Heart left ventricle (tissue), 16 donors: ENCODE measurements at places on chromosomes 5 and 9. TPM values are rescaled to one million over a fixed set of nuclear protein-coding genes. Genes with fewer than 3 reads are reported as not detected.
A peak's percentile ranks its signal among the peaks of the same experiment; 100 is the strongest.

DNA sequence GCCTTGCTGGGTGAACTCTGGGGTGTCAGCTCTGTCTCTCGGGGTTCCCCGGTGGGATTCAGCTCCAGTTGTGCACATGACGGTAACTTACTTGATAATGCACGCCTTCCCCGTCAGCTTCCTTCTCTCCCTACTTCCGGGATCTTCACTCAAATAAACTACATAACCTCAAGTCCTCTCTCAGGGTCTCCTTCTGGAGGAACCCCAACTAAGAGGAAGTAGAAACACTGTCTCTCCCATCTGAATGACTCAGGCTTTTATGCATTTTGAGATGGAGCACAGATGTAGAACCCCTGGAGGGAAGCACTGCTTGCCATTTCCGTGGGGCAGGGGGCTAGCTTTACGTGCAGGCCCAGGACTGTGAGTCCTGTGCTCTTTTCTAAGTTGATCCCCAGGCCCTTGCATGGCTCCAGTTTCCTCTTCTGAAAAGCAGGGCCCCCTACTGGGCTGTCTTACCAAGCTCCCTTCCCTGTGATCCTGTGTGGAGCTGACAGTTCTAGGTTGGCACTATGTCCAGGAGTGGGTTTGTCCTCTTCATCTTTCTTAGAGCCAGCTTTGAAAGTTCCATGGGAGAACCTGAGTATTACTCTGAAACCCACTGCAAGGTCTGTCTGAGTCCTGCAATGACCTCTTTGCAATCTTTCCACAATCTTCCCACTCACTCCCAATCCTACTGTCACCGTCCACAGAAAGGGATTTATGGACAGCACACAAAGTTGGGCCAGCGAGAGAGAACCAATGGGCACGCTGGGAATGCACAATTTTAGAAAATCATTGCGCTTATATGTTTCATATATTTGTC lies 17.7 kb downstream of the S1PR3 start:
- H3K27me3 ChIP-seq, result no peaks in the 10 kb centered on the region
- no peak overlapping the region for H3K4me3 ChIP-seq
- H3K4me1 ChIP-seq, result no peaks in the 10 kb centered on the region
- no peak overlapping the region for H3K27ac ChIP-seq
- no peaks in the 10 kb centered on the region for H3K36me3 ChIP-seq

GRCh38 chr9:125985998-125986655 lies 239.0 kb downstream of the PBX3 start:
- no peak overlapping the region for H3K4me3 ChIP-seq
- H3K4me1 ChIP-seq, result no peaks in the 10 kb centered on the region
- DNase-seq, result no peak
- H3K36me3 ChIP-seq, result no peaks in the 10 kb centered on the region

- H3K36me3 ChIP-seq, result no peaks in the 10 kb centered on the region
- no peaks in the 10 kb centered on the region for H3K27me3 ChIP-seq
- H3K4me3 ChIP-seq, result no peak overlapping the region
- H3K4me1 ChIP-seq, result no peaks in the 10 kb centered on the region
- H3K27ac ChIP-seq, result no peak overlapping the region
Observed at GRCh38 chr5:82295144-82295543, 17.0 kb upstream of the RPS23 start.

The TAF1L gene
- total RNA-seq, result not detected

DNA sequence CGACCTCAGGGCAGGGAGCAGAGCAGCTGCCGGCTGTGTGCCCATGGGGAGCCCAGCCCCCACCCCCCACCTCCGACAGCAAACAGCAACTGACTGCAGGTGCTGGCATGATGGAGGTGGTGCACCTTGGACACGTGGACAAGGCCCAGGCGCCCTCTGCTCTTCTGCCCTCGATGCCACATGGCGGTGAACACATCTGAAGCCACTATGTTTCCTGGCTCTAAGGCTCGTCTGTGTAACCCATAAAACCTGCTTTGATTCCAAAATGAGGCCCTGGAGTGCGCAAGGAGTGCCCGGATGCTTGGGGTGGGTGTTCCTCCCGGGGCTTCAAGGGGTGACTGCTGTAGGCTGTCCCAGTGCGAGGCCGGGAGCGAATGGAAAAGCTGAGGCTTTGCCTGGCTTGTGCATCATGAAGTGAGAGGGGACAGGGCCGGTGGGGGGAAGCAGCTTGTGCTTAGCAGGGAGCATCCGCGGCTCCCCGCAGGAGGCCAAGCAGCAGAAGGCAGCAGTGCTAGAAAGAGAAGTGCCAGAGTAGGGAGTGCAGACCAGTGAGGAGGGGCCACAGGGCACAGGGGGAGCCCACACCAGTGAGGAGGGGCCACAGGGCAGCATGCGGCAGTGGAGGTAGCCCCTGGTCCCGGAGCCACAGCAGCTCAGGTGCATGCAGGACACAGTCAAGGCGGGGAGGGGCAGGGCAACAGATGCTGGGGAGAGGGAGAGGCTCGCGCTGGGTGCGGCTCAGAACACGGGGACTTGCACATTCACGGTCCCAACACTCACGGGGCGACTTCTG lies 30.0 kb downstream of the NKD2 start:
- H3K4me1 ChIP-seq, result no peaks in the 10 kb centered on the region
- no peak overlapping the region for H3K27ac ChIP-seq
- H3K27me3 ChIP-seq, result no peaks in the 10 kb centered on the region
- DNase-seq, result peak; percentile 17
- H3K36me3 ChIP-seq, result no peaks in the 10 kb centered on the region
- H3K4me3 ChIP-seq, result no peak overlapping the region

The F2RL2 gene
- 0.27 TPM for total RNA-seq

DNA sequence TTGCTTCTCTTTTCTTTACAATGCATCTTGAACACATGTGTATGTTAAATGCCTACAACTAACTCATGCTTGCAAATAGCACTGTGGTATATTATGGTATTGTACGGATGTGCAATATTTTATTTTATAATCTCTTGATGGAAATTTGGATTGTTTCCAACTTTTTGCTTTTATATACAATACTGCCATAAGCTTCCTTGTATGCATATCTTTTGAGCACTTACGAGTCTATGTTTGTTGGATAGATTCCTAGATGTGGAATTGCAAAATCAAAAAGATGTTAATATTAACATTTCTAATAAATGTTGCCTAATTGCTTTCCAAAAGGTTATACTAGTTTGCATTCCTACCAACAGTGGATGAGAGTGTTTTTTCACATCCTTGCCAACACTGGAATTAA lies 3.4 kb upstream of the GALNT12 start:
- H3K4me1 ChIP-seq, result peaks cover 9% of the 10 kb centered on the region
- no peak for DNase-seq
- no peak overlapping the region for H3K27ac ChIP-seq
- no peaks in the 10 kb centered on the region for H3K36me3 ChIP-seq
- no peaks in the 10 kb centered on the region for H3K27me3 ChIP-seq
- H3K4me3 ChIP-seq, result no peak overlapping the region

The FAM153A gene
- total RNA-seq, result not detected

GRCh38 chr5:166370928-166371690 lies 1920.3 kb upstream of the WWC1 start:
- DNase-seq, result no peak
- no peaks in the 10 kb centered on the region for H3K36me3 ChIP-seq
- no peaks in the 10 kb centered on the region for H3K4me1 ChIP-seq
- peak overlapping the region; percentile 39 for H3K4me3 ChIP-seq
- H3K27ac ChIP-seq, result no peak overlapping the region

The CMYA5 gene
- 983 TPM for total RNA-seq

The CDH9 gene
- not detected for total RNA-seq

- peaks cover 3% of the 10 kb centered on the region for H3K4me1 ChIP-seq
- peaks cover 16% of the 10 kb centered on the region for H3K27me3 ChIP-seq
- no peaks in the 10 kb centered on the region for H3K36me3 ChIP-seq
- no peak overlapping the region for H3K4me3 ChIP-seq
- no peak for DNase-seq
- H3K27ac ChIP-seq, result no peak overlapping the region
Observed at GRCh38 chr9:124482431-124483031, 24.7 kb downstream of the NR5A1 start.

DNA sequence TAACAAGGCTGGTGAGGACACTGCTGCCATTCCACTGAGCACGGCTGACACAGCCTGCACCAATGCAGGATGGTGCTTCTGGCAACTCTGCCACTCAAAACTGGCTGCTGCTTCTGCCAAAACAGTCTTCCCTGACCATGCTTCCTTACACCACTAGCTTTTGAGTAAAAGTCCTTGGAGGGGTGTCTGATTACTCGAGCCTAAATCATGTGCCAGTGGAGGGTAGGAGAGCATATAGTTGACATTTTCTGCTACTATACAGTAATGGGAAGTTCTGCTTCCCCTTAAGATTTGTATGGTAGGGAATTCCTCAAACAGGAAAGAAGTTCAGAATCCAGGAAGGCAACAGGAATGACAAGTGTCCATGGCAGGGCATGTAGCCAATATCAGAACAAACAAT lies 12.2 kb upstream of the PJA2 start:
- no peak overlapping the region for H3K4me3 ChIP-seq
- DNase-seq, result no peak
- no peaks in the 10 kb centered on the region for H3K4me1 ChIP-seq
- H3K27ac ChIP-seq, result no peak overlapping the region
- no peaks in the 10 kb centered on the region for H3K27me3 ChIP-seq

The HDAC3 gene
- total RNA-seq, result 32.1 TPM

DNA sequence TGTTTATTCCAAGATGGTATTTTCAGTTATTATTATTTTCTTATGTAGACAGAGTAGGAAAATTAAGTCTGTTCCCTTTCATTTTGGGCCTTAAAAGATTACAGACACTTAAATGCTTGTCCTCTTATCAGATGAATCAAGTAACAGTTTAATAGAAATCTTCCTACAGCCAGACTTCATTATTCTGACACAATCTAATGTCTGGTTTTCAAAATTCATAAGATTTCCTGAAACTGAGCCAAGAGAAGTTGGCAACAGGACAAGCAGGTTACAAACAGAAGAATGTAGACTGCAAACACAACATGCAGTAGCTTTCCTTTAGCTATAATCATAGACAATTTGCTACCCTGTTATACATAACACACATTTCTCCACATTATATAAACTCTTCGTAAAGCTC lies 130.5 kb downstream of the FBXL17 start:
- H3K4me1 ChIP-seq, result peaks cover 30% of the 10 kb centered on the region
- no peaks in the 10 kb centered on the region for H3K36me3 ChIP-seq
- H3K4me3 ChIP-seq, result no peak overlapping the region
- no peak overlapping the region for H3K27ac ChIP-seq
- no peaks in the 10 kb centered on the region for H3K27me3 ChIP-seq

GRCh38 chr9:137255448-137256114 lies 454 bp downstream of the NELFB start:
- DNase-seq, result peak; percentile 52
- H3K4me1 ChIP-seq, result peaks cover 25% of the 10 kb centered on the region
- H3K36me3 ChIP-seq, result peaks cover 26% of the 10 kb centered on the region
- H3K27ac ChIP-seq, result peak overlapping the region; percentile 76
- H3K4me3 ChIP-seq, result peak overlapping the region; percentile 97
- no peaks in the 10 kb centered on the region for H3K27me3 ChIP-seq

The SHROOM1 gene
- total RNA-seq, result 4.3 TPM

GRCh38 chr5:80057921-80058320 lies 22.8 kb downstream of the THBS4 start:
- H3K36me3 ChIP-seq, result peaks cover 23% of the 10 kb centered on the region
- no peak overlapping the region for H3K27ac ChIP-seq
- no peak overlapping the region for H3K4me3 ChIP-seq
- H3K4me1 ChIP-seq, result peaks cover 3% of the 10 kb centered on the region
